ENCODE measurements at places on chromosomes 3 and 15. TPM values are rescaled to one million over a fixed set of nuclear protein-coding genes. Genes with fewer than 3 reads are reported as not detected.

Gene ADIPOQ
- not detected for total RNA-seq

Gene CFAP100
- not detected for total RNA-seq

Gene OIP5
- total RNA-seq: 16.9 TPM

Gene CCR1
- not detected for total RNA-seq
